ENCODE measurements at places on chromosomes 16 and 17.

- no peak for DNase-seq
Observed at GRCh38 chr17:81027591-81028505, 7.1 kb upstream of the BAIAP2 start.

- no peak for DNase-seq
Observed at GRCh38 chr16:19678804-19679203, 39.2 kb downstream of the KNOP1 start.

DNA sequence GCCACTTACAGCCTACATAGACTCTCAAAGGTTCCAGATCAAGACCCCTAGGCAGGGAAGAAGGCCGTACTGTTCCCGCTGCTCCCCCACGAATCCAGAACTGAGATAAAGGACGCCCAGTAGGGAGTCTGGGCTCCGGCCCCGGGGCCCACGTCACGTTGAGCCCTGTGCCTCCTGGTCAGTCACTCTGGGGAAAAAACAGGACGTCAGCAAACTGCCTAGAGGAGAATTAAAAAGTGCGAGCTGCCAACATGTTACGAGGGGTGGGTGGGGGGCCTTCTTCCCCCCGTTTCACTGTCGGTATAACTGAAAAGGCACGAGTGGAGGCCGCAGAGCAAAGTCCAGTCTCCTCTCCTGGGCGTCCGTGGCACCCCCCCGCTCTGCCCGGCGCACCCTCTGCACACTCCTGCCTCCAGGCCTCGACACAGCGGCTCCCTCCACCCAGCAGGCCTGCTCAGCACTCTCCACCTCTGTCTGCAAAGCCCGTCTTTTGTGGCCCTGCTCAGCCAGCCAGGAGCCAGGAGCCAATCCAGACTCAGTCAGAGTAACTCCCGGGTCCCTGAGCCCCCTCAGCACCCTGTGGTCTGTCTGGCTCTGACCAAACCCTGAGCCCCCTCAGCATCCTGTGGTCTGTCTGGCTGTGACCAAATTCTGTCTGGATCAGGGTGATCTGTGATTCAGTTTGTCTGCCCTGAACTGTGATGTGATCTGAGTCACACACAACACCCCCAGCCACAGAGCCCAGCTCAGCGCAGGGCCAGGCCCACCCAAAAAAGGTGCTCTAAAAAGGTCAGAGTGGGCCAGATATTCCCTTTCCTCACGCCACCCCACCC, 6.2 kb downstream of the ITGAE start:
- no peak for DNase-seq

- DNase-seq, result no peak
Observed at GRCh38 chr17:19905502-19905901, 37.8 kb upstream of the ULK2 start.
